ENCODE measurements at places on chromosomes 2 and 18. TPM values are rescaled to one million over a fixed set of nuclear protein-coding genes. Genes with fewer than 3 reads are reported as not detected.

Gene LRRTM1
- 1.6 TPM for total RNA-seq

Gene CD207
- not detected for total RNA-seq

Gene ALPG
- not detected for total RNA-seq

Gene ITGA6
- total RNA-seq, result 69.5 TPM

Gene SERPINB3
- not detected for total RNA-seq

- no peak for DNase-seq
These were observed 383.0 kb upstream of the SMIM21 start for GRCh38 chr18:75810516-75810915.

DNA sequence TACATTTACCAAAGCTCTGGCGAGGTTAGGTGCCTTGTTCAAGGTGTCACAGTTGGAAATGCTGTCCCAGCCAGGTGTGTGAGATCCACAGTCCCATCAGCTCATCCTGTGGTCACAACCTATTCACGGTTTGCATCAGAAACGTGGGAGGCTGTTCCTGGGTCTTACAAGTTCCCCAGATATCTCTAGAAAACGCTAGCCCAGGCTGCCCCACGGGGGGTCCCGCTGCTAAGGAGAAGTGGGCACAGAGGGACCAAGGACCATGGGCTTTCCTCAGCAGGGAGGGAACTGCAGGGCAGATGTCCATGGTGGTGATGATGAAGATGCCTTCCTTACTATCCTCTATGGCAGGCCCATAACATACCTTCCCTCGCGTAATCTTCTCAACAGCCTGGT lies 649 bp downstream of the FECH start:
- DNase-seq, result no peak

GRCh38 chr2:71891719-71892422 lies 255.8 kb downstream of the CYP26B1 start:
- no peak for DNase-seq

- no peak for DNase-seq
These were observed 80.3 kb upstream of the MAP4K4 start for GRCh38 chr2:101617188-101617587.

DNA sequence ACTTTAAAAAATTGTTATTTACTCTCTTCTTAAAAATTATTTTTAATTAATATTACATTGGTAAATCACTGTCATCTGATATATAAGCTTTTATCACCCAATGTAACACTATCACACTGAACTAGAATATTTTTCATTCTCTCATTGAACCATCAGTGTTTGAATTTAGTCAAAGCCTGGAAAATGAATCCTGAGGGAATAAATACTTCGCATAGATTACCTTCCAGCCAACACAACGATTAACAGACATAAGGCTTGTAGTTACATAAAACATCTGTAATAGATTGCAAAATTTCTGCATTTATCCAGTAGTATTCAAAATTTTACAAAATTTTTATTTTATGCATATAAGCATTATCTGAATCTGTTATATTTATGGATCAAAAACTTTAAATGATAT lies 314.9 kb downstream of the ERBB4 start:
- no peak for DNase-seq

- no peak for DNase-seq
These were observed 5.6 kb downstream of the ZAP70 start for GRCh38 chr2:97718942-97719341.

- DNase-seq, result no peak
These were observed 2.7 kb downstream of the STK16 start for GRCh38 chr2:219247678-219248642.

GRCh38 chr2:59752071-59752470 lies 801.4 kb downstream of the BCL11A start:
- DNase-seq, result no peak
